ENCODE measurements at places on chromosomes 6 and 20. TPM values are rescaled to one million over a fixed set of nuclear protein-coding genes. Genes with fewer than 3 reads are reported as not detected.
A peak's percentile ranks its signal among the peaks of the same experiment; 100 is the strongest.

- DNase-seq = no peak
Measured at GRCh38 chr20:38301309-38301708, 2.6 kb upstream of the BPI start.

DNA sequence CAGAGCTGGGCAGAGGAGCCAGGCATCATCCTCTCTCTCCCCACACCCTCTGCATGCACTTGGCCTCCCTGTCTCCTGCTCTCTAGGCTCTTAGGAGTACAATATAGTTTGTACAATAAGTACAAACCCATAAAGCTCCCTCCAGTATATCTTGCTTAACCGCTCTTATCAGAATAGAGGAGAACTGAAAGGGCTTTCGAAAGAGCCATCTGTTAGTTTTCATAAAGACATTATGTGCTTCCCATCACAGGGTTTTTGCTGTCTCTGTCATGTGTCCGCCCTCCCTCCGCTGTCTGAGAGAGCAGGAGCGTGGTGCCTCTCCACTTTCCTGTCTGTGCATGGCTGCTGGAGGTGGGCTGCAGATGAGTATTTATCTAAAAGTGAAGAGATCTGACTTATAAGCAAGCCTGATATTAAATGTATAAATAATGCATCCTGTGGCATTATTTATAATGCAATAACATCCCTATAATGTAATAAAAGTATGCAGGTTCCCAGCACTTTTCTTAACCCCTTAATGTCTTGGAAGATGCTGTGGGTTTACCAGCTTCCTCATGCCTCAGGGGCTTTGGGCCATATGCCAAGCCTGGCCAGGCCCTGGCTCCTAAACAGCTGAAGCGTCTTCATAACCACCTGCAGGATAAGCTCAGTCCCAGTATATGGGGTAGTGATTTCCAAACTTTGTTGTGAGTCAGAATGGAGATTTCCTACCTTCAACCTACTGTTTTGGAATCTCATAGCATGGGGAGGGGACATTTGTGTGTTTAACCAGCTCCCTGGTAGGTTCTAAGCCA, 297.1 kb downstream of the DHX35 start:
- no peak for DNase-seq

SPTLC3 gene
- total RNA-seq = 15.8 TPM

EPPIN gene
- not detected for total RNA-seq

HLA-DMB gene
- total RNA-seq = 6.6 TPM

NR2E1 gene
- total RNA-seq = not detected

DNA sequence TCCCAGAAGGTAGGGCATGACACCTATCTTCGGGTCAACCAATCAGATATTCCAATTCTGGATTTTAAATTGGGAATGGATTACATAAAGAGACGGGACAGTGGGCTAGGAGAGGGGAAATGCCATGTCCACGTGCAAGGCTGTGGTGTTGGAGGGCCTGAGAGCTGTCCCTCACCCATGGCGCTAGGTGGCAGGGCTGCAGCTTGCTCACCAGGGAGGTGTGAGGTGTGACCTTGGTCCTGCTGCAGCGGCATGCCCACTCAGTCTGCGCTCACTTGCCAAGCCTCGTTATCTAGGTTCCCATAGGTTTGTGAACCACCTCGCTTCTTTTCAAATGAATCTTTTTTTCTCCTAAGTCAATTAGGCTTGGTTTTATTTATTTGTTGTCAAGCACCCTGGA, 19.4 kb upstream of the CST3 start:
- DNase-seq = no peak

DNA sequence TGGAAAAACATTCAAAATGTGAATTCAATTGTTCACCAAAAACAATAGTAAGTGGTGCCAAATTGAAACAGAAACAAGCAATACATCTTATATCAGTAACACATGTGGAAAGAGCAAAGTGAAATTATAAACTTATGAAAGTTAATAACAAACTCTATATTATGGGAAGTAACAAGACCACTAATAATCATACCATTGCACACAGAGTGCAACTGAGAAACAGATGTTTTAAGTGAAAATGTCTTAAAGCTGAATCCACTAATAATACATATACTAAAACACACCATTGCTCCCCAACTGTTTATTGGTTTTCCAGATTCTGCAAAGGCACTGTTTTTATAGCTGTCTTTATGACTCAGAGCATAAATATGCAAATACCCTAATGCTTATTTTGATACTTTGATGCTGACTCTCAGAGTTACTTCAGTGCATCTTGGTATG, 292.3 kb downstream of the RFPL4B start:
- peak; percentile 46 for DNase-seq

SPATS1 gene
- total RNA-seq = not detected

DNA sequence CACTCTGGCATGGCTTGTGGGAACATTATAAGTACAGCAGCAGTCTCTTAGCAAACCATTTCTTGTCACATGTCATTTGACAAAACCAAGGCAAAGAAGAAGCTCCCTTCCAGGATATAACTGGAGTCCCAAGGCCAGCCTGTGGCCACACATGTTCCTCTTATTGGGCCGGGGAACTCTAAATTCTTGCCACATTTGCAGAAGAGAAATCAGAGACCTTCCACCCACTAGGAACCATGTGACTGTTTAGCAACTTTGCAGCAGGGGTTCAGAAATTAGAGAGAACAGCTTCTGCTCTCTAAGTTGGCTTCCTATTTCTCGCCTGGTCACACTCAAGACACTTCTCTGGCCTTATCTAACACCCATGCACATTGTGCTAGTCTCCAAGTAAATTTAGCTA, 20.4 kb upstream of the MEP1A start:
- DNase-seq = peak; percentile 18

- no peak for DNase-seq
Measured at GRCh38 chr6:2834262-2834661, 7.4 kb downstream of the SERPINB1 start.

EMILIN3 gene
- total RNA-seq = 68.9 TPM

HMGA1 gene
- 30.4 TPM for total RNA-seq

Measured in tongue (tissue), 3 donors.